ENCODE measurements at places on chromosomes 3 and 15. TPM values are rescaled to one million over a fixed set of nuclear protein-coding genes. Genes with fewer than 3 reads are reported as not detected.

The ARGFX gene
- polyA plus RNA-seq, result not detected

DNA sequence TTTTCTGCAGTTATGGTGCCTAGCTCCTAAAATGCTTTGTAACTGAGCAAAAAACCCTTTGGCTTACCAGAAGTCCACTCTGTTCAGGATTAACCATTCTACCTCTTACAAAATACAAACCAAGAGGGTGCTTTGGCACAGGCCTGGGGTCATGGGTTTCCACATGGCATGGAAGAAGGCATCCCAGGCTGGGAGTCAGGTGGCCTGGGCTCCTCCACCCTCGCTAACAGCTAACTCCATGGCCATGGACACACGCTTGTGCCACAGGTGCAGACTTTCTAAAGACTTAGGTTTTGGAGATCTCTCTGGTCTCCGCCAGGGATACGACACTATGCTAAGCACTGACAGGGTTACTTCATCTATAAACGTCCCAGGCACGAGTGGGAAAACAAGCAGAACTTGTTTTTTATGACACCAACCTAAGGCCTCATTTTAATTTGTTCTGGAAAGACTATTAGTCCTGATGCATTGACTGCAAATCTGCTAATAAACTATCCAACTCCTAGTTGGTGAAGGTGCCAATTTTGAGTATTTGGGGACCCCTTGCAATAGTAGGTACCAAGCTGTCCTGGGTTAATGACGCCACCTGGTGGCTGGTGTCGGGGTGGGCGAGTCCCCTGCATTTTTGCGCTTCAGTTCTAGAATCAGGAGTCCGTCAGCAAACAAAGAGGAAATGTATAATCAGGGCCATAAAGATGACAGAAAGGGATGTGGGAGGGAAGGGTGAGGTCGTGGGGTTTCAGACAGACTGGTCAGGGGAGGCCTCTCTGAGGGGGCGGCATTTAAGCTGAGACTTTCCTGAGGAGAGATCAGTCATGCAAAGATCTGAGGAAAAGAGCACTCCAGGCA lies 10.3 kb upstream of the ALDH1A3 start:
- no peak for DNase-seq

The CFAP91 gene
- polyA plus RNA-seq, result 0.07 TPM

DNA sequence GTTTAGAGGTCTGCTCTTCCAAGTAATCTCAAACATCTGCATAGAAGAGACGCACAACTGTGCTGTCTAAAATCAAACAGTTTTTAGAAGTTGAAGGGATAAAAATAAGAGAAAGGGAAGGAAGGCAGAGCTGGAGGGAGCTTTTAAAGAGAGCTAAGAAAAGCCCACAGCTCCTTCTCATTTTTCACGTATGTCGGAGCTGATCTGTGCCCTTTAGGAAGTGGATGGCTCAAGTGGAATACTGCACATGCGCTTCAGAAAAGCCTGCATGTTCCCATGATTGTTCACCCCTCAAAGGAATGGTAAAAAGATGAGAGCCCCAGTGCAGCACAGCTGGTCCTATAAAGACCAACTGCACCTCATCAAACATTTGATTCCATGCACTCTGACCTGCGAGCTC lies 207.2 kb downstream of the ADAMTS17 start:
- no peak for DNase-seq

The CAV3 gene
- not detected for polyA plus RNA-seq

DNA sequence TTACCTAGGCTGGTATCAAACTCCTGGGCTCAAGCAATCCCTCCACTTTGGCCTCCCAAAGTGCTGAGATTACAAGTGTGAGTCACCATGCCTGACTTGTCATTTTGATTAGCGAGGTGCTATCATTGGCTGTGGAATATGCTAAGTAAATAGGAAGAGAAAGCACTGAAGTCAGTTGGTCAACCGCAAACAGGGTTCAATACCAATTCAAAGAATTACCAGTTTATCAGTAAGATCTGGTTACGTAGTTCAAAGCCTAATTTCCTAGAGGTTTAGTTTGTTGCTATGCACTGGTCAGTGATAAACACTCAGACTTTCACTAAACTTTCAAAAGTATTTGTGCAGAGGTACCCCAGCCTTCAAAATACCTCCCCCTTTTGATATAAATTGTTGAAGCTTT lies 29.5 kb downstream of the GLB1 start:
- no peak for DNase-seq

- no peak for DNase-seq
Observed at GRCh38 chr3:161619351-161619750, 122.7 kb downstream of the OTOL1 start.

DNA sequence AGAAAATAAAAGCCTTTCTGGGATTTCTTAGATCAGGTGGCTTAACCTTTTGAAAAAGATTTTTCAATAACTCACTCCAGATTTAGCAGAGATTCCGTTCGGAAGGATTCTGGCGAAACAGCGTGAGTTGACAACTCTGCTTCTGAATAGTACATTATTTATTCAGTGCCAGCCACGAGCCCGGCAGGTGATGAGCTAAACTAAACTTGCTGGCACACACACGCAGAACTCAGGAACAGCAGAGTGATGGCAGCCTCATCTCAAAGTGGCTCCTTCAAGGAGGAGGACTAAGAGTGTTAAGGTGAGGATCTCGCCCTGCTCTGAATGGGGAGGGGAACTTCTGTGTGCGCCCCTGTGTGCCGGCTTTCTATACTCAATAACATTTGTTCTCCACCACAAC lies 114.3 kb downstream of the FAM43A start:
- DNase-seq, result no peak

GRCh38 chr15:73284090-73284716 lies 84.6 kb downstream of the HCN4 start:
- no peak for DNase-seq

The CCR1 gene
- polyA plus RNA-seq, result not detected

The TMPRSS7 gene
- polyA plus RNA-seq, result not detected

The RHOV gene
- polyA plus RNA-seq, result 0.37 TPM

DNA sequence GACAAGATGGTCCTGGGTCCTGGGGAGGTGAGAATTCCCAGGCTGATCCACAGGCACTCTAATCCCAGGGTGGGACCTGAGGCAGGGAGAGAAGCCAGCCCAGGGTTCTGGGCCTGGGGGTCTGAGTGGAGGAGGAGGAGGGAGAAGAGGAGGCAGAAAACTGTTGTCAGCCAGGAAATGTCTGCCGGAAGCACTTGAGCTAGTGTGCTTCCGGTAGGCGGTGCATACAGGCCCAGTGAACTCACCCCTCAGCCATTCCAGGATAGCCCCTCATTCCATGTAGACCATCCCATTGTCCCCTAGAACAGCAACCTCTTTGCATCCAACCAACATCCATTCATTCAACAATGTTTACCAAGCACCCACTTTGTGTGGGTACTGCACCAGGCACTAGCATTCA lies 47.9 kb upstream of the LCTL start:
- DNase-seq, result no peak

DNA sequence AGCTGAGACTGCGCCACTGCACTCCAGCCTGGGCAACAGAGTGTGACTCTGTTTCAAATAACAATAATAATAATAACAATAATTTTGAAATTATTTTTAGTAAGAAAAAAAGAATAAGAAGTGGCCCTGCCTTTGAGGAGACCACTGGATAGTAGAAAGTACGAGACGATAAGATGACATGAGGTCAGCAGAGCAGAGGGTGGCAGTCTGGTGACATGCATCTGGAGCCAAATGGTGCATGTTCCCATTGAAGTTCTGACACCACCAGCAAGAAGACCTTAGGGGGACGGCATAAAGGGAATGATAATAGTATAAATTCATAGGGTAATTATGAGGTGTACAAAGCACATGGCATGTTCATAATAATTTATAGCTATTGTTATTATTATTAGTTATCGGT lies 542.2 kb upstream of the TBL1XR1 start:
- no peak for DNase-seq

GRCh38 chr3:136818191-136818768 lies 646 bp upstream of the SLC35G2 start:
- DNase-seq, result peak; percentile 20

The TNFSF10 gene
- polyA plus RNA-seq, result 11.0 TPM

DNA sequence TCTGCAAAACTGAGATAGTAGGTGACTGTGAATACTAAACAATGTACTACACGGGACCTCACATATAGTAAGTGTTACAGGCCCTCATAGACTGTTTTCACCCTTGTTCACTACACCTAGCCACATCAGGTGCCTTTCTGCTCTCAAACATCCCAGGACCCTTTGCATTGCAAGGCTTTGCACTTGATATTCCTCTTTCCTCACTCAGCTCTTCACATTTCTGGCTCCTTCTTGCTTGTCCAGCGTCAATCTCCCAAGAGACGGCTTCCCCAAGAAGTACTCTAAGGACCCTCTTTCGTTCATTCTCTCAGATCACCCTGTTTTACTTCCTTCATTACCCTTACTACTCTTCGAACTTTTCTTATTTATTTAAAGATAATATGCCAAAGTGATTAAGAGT lies 10.0 kb downstream of the DENND4A start:
- DNase-seq, result no peak

- peak; percentile 28 for DNase-seq
Observed at GRCh38 chr3:158522221-158523136, 48.5 kb upstream of the MLF1 start.

The ERICH6 gene
- not detected for polyA plus RNA-seq

GRCh38 chr3:182567700-182568099 lies 225.6 kb upstream of the ATP11B start:
- DNase-seq, result no peak

DNA sequence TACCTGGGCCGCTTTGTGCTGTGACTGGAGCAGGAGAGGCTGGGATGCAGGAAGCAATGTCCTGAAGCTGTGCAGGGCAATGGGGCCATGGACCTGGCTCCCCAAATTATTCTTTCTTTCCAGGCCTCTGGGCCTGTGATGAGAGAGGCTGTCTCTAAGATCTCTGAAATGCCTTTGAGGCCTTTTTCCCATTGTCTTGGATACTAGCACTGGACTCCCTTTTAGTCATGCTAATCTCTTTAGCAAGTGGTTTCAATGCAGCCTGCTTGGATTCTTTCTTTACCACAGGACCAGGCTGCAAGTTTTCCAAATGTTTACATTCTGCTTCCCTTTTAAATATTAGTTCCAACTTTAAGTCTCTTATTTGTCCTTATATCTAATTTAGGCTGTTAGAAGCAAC lies 64.8 kb upstream of the SGO1 start:
- no peak for DNase-seq

The SLC51A gene
- polyA plus RNA-seq, result not detected

The CPLX3 gene
- polyA plus RNA-seq, result not detected

DNA sequence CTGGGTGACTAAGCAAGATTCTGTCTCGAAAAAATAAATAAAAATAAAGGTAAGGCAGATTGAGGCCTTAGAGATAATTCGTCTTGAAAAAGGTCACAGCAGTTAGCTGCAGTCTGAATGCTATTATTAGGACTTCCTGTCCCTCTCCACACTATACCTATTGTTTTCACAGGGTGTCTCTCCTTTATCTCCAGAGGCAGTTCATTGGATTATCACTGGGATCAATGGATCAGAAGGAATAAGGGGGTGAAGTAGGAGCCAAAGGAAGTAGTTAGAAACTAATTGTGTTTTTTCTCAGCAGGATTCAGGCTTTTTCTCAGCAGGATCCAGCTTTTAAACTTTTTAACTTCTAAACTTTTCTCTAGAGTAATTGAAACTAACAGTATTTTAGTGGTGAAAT lies 326.9 kb downstream of the IL5RA start:
- no peak for DNase-seq

DNA sequence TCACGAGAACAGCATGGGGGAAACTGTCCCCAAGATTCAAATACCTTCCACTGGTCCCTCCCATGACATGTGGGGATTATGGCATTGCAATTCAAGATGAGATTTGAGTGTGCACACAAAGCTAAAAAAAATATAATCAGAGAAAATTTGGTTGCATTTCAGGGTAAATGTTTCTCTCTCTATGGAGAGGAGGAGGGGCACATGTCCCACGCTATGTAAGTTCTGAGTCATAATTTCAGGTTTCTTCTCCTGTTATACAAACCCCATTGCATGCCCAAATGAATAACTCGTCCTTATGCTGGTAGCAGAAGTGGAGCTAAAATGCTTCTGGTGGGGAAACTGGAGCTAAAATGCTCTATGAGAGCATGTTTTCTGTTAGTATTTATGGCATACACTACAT lies 209.7 kb upstream of the DCBLD2 start:
- DNase-seq, result peak; percentile 39

DNA sequence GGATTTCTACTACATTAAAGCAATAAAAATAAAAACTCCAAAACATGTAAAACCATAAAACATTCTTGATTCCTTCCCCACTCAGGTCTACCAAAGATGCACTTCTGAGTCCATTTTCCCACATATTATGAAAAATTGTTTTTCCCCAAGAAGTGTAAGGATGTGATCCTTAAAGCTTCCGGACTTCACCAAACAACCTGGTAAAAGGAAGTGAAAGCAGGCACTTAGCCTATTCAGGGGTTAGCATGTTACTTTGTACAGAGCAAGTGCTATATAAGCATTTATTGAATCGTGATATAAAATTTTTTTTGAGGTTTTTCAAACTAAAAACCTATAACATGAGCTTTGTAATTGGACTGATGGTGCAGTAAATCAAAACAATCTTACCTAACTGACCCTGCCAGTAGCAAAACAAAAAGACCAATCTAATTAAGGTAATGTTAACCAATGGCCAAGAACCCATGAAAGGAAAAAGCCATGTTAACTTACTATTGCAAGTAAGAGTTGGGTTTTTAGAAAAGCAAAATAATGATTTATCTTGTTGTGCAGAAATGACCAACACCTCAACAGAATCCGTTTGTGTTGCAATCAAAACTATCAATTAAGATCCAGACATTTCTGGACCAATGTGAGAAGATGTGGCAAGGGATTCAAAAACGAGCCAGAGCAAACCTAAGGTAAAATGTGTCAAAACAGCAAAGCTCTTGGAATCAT lies 1.8 kb downstream of the SETD2 start:
- no peak for DNase-seq

DNA sequence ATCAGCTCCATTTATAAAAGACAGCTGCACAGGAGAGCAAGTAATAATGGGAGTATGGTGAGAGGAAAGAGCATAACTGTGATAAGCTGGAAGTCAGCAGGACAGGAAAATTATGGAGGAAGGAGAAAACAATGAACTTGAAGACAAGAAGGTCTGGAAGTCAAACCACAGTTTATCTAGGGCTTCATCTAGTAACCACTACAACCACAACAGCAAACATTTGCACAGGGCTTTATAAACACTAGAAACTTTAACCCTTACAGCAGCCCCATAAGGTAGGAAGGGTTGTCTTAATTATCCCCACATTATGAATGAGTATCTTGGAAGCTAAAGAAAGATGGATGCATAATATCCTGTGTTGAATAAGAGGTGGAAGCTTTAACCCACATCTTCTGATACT lies 820.8 kb downstream of the IGSF11 start:
- no peak for DNase-seq

- DNase-seq, result no peak
Observed at GRCh38 chr3:28840976-28841376, 439.9 kb upstream of the RBMS3 start.

- no peak for DNase-seq
Observed at GRCh38 chr3:171419457-171419856, 40.7 kb downstream of the TNIK start.

DNA sequence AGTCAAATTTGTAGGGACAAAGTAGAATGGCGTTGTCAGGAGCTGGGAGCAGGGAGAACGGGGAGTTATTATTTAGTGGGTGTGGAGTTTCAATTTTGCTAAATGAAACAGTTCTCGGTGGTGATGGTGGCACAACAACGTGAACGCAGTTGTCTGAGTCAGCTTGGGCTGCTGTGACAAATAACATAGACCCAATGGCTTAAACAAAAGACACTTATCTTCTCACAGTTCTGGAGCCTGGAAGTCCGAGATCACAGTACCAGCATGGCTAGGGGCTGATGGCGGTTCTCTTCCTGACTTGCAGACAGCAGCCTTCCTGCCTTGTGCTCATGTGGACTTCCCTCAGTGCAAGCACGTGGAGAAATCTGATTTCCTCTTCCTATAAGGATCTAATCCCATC lies 90.2 kb downstream of the CHSY1 start:
- DNase-seq, result no peak

- DNase-seq, result no peak
Observed at GRCh38 chr3:62888180-62888579, 13.0 kb upstream of the CADPS start.

Measured in foreskin keratinocyte (primary cell).